ENCODE measurements at places on chromosomes 4 and X.

GRCh38 chrX:103817502-103817901, 14.6 kb downstream of the RAB9B start:
- DNase-seq: no peak

DNA sequence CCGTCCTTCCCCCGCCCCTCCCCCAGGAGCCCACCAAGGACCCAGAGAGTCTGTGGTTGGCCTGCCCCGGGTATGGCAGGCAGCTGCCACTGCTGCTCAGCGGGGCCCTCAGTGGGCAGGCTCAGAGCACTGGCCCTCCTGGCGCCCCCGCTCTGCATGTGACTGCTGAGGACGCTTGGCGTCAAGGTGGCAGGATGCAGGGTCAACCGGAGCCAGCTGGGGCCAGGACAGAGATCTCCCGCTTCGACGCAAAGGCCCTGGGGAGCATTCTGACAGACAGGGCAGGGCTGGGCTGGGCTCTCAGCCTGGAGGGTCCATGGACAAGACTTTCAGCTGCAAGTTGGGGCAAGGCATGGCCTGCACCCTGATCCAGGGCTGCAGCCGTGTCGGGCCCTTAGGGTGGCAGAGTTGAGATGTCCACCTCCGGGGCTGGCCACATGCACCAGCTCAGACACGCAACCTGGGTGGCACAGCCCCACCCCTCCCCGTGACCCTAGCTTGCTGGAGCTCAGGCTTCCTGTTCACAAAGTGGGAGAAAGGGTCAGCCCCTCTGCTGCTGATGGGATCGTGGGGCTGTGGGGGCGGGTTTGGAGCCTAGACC, 30.3 kb downstream of the LRPAP1 start:
- no peak for DNase-seq

DNA sequence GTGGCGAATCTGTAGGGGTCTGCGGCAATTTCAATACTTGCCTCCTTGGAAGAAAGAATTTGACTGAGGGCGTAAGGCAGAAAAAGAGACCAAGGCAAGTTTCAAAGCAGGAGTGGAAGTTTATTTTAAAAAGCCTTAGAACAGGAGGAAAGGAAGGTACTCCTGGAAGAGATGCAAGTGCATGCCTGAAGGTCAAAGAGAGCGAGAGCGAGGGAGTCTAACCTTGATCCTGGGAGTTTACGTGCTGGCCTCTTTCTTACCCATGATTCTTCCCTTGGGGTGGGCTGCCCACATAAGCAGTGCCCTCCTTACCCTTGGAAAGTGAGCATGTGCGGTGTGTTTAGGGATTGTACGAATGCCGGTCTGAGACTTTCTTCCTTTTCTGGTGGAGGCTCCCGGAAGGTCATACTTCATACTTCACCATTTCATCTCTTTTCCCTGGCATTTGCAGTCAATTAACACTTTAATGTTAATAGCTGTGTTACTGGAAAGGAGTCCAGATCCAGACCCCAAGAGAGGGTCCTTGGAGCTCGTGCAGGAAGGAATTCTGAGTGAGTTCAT, 40.0 kb downstream of the ARSD start:
- no peak for DNase-seq

DNA sequence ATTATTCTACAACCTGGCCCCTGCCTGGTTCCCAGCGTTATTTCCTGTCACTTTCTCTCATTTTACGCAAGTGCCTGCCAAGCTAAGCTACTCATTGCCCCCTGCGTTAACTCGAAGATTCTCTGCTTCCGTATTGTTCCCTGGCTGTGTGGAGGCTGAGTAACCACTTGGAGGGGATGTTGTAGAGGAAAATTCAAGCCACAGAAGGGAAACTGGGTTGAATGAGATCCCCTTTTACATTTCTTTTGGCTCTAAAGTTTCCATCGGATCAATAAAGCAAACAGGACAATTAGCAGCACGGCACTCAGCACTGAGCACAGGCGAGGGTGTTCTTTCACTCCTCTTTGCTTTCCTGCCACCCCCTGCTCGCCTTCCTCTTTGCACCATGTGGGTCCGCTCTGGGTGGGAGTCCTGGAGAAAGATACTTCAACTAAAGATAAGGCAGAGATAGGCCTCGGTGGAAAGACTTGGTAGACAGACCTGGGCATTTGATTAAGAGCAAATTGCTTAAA, 4.2 kb upstream of the TMSB4X start:
- DNase-seq: peak; percentile 70

DNA sequence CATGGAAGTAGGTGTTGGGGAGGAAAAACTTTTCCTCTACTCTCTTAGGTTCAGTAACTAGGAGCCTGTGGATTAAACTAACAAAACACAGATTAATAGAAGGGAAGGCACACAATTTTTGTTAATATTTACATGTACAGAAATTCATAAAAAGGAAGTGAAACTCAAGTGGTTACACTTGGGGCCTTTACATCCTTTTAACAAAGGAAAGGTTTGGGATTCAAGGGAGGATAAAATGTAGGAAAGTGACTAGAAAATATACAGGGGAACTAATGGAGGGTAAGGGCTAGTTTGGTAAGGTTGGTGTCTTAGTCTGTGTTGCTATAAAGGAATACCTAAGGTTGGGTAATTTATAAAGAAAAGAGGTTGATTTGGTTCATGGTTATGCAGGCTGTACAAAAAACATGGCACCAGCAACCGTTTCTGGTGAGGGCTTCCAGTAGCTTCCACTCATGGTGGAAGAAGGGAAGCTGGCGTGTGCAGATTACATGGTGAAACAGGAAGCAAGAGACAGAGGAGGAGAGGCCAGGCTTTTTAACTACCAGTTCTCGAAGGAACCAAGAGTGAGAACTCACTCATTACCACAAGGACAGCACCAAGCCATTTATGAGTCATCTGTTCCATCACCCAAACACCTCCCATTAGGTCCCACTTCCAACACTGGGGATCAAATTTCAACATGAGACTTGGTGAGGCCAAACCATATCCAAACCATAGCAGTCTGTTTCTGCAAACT, 124.4 kb downstream of the CHRDL1 start:
- no peak for DNase-seq

GRCh38 chr4:119629142-119629471, 503 bp upstream of the PDE5A start:
- no peak for DNase-seq

DNA sequence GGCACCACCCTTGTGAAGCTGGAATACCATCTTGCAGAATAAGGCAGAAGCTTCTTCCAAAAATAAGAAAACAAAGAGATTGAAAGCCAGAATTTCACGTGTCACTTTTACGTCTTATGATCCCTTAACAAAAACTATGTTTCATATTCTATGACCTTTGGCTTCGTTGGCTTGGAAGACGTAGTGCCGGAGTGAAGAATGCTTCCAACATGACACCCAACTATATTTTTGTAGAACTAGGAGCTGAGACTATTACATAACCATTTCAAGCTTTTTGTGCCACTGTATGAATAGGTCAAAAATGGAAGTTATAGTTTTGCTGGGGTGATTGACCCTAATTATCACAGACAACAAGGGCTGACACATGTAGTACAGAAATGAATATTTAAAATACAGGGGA, 996.2 kb downstream of the ADGRL3 start:
- DNase-seq: no peak

GRCh38 chrX:147351644-147352043, 537.1 kb upstream of the CXorf51A start:
- no peak for DNase-seq

GRCh38 chrX:56787734-56788152, 58.7 kb downstream of the NBDY start:
- no peak for DNase-seq

DNA sequence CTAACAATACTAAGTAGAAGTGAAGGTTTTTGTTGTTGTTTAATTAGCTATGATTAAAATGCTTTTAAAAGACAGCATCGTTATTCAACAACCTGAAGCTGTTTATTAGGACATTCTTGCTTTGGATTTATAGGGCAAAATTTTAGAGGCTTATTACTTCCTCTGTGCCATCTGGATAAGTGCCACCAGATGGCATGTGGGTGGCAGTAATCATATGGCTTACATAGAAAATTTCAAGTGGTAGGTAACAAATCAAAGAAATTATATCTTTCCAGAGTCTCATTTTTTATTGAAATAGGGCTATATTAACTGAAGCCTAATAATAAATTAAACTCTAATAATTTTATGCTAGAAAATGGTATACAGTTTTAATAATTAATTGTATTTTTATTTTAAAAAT, 83.3 kb upstream of the HTR2C start:
- DNase-seq: no peak

DNA sequence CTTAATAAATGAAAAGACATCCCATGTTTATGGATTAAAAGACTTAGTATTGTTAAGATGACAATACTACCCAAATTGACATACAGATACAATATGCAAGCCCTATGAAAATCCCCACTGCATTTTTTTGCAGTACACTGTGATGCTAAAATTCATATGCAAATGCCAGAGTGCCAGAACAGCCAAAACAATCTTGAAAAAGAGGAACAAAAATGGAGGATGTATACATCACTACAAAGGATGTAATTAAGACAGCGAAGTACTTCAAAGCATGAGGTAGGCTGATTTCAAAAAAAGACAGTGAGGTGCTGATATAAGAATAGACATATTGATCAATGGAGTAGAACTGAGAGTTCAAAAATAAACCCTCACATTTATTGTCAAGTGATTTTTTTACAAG, 47.3 kb downstream of the SATL1 start:
- no peak for DNase-seq

- DNase-seq: no peak
Measured at GRCh38 chrX:74023203-74023602, 280.8 kb upstream of the ZCCHC13 start.

DNA sequence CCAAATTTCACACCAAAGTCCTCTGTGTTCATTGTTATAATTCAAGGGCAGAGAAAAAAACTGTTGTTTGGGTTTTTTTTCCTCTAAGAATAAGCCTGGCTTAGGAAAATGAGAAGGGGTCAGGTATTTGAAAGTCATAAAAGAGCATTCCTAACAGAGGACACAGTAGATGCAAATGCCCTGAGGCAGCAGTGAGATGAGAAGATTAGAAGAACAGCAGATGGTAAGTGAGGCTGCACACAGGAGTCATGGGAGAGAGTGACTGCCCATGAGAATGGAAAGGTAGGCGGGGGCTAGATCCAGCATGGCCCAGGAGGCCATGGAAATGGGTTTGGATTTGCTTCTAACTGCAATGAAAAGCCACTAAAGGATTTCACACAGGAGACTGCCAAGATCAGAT, 107.5 kb upstream of the RBPJ start:
- DNase-seq: no peak

DNA sequence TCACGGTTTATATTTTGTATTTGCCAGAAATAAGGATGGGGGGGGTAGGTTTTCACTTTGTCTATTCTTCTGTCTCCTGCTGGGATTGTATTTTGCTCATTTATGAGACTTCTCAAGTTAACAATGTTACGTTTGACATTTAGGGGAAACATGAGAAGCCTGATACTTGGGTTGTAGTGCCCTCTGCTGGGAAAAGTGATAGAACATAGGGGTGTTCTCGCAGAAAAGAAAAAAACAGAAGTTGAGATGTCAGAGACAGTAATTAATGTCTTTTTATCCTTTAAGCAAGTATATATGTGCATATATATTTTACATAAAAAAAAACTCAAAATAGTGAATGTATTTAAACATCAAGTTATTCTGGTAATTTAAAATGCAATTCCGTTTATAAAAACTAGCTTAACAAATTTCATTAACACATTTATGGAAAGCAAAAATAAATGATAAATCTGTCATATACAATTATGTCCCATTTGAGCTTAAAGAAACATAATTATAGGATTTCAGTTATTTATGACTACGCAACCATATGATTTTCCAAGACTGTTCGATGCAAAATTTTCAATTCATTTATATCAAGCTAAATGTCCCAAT, 46.0 kb upstream of the TMPRSS11F start:
- DNase-seq: no peak

- DNase-seq: no peak
Measured at GRCh38 chr4:4555916-4556315, 14.1 kb upstream of the STX18 start.

GRCh38 chrX:114924423-114924822, 93.0 kb downstream of the IL13RA2 start:
- DNase-seq: no peak

DNA sequence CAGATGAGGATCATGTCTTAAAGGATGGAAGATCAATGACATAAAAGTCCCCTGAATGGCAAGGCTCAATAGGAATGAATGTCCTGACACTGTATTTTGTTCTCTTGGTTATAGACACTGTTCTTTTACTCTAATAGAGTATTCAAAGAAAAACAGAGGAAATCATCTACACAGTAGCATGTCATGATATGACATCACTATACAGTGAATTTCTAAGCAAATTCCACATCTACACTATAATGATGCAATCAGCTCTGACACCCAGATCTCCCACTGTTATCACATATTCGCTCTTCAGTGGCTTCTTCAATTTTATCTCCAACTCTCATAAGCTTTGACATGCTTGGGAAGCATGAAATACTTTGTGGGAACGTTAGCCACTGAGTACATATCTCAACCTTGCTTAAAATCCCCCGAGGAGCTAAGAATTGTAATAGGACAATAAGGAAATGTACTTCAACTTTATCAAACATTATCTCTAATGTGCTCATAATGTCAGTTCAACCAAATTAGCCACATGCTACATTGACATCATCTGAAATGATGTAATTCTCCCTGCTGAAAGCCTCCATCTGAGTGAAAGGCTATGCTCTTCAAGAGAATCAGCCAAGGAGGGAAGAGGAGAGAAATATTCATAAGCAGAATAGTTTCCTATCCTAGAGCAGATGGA, 139.6 kb upstream of the PTCHD1 start:
- DNase-seq: no peak

DNA sequence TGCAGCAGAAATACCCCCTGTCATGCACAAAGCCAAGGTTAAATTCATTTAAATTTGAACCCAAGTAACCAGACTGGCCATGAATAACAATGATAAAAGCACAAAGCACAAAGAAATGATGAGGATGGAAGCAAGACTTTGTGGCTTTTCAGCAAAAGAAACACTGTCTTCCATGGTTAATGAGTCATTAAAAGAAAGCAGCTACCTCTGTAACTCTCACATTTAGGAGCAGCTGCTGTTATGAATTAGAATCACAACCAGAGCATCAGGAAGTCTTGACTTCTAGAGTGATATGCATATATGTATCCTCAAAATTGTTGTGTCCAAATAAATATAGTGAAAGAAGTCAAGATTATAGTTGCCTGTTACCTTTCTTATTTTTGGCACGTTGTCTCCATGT, 70.7 kb upstream of the RPS6KA6 start:
- DNase-seq: no peak

DNA sequence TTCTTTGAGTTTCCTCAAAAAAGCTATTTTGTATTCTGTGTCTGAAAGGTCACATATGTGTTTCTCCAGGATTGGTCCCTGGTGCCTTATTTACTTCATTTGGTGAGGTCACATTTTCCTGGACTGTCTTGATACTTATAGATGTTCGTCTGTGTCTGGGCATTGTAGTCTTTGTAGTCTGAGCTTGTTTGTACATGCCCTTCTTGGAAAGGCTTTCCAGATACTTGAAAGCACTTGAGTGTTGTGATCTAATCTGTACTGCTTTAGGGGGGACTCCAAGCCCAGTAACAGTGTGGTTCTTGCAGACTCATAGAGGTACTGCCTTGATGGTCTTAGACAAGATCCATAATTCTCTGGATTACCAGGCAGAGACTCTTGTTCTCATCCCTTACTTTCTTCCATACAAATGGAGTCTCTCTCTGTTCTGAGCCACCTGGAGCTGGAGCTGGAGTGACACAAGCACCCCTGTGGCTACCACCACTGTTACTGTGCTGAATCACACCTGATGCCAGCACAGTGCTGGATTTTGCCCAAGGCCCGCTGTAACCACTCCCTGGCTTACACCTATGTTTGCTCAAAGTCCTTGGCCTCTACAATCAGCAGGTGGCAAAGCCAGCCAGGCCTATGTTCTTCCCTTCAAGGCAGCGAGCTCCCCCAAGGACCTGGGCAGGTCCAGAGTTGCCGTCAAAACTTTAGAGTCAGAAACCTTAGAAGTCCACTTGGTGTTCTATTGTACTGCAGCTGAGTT, 72.3 kb upstream of the EFHC2 start:
- no peak for DNase-seq
